ENCODE measurements at places on chromosomes 1 and 21. TPM values are rescaled to one million over a fixed set of nuclear protein-coding genes. Genes with fewer than 3 reads are reported as not detected.

LAD1 gene
- 180 TPM for total RNA-seq

OLFML2B gene
- 0.70 TPM for total RNA-seq

MAN1C1 gene
- total RNA-seq = 2.3 TPM

SPRR3 gene
- not detected for total RNA-seq

GBP4 gene
- 6.6 TPM for total RNA-seq

- no peaks in the 10 kb centered on the region for H3K36me3 ChIP-seq
- no peak for DNase-seq
- H3K4me1 ChIP-seq = no peaks in the 10 kb centered on the region
- H3K4me3 ChIP-seq = no peak overlapping the region
- no peaks in the 10 kb centered on the region for H3K27me3 ChIP-seq
These were observed 77.9 kb downstream of the OMA1 start for GRCh38 chr1:58468612-58469011.

- H3K27me3 ChIP-seq = no peaks in the 10 kb centered on the region
- H3K27ac ChIP-seq = peak overlapping the region; percentile 79
- DNase-seq = no peak
- H3K4me1 ChIP-seq = peaks cover 3% of the 10 kb centered on the region
- H3K36me3 ChIP-seq = no peaks in the 10 kb centered on the region
These were observed 33.4 kb downstream of the SLAMF6 start for GRCh38 chr1:160489513-160490261.

DNA sequence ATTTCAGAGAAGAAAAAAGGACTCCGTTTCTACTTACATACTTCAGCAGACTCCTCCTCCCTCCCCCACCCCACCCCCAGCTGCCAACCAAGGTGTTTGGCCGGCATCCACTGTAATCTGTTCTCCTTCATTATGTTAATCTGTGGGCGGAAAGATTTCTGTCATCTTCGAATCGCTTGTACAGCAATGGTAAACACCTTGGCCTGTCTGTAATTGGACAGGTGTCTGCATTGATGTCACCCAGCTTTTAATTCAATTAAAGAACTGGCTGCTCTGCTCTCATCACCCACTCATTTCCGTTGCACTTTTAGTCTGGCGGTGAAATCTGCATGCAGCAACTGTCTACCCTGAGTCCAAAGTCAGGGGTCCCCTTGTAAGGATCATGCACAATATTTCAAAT lies 368.6 kb downstream of the USH2A start:
- no peaks in the 10 kb centered on the region for H3K27me3 ChIP-seq
- H3K4me3 ChIP-seq = no peak overlapping the region
- DNase-seq = no peak
- H3K4me1 ChIP-seq = no peaks in the 10 kb centered on the region
- no peak overlapping the region for H3K27ac ChIP-seq

DNA sequence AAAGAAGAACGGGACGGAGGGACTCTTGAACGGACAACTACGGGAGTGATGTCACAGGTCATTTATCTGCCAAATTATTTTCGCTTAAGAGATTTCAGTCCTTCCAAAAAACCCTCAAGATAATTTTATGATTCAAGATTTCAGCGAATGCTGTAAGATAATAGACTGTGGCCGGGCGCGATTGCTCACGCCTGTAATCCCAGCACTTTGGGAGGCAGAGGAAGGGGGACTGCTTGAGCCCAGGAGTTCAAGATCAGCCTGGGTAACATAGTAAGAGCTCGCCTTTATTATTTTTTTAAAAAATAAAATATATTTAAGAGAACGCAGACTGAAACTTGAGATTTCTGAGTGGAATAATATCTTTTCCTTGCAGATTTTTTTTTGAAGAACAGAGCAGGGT lies 609 bp downstream of the RWDD2B start:
- H3K27ac ChIP-seq = peak overlapping the region; percentile 79
- DNase-seq = no peak
- H3K27me3 ChIP-seq = no peaks in the 10 kb centered on the region
- no peaks in the 10 kb centered on the region for H3K36me3 ChIP-seq
- H3K4me3 ChIP-seq = peak overlapping the region; percentile 58

- H3K36me3 ChIP-seq = peaks cover 18% of the 10 kb centered on the region
- no peak overlapping the region for H3K27ac ChIP-seq
- peaks cover 19% of the 10 kb centered on the region for H3K4me1 ChIP-seq
- no peak overlapping the region for H3K4me3 ChIP-seq
- H3K27me3 ChIP-seq = no peaks in the 10 kb centered on the region
- no peak for DNase-seq
These were observed 1.1 kb upstream of the SETD4 start for GRCh38 chr21:36061445-36061844.

Data from Peyer's patch (tissue), 4 donors.